ENCODE measurements at places on chromosomes 11 and 22. TPM values are rescaled to one million over a fixed set of nuclear protein-coding genes. Genes with fewer than 3 reads are reported as not detected.

- DNase-seq = peak; percentile 60
Measured at GRCh38 chr22:20647586-20648305, 126.2 kb upstream of the SERPIND1 start.

DNA sequence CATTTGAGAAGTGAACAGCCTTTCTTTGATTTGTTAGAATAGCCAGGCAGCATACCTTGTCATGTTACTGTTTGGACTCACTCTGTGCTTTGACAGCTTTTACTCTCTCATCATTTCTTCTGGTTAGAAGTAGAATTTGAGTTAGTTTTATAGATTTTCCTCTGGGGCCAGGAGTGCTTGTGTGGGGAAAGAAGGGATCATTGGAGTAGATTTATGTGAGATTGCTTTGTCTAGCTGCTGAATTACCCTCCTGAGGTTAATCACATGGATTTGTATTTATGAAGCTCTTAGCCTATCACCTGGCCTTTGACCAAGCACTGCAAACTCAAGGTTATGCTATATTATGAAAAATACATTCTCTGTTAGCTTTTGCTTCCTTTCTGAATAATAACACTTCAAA, 54.3 kb downstream of the SWAP70 start:
- DNase-seq = no peak

The BDNF gene
- 4.2 TPM for total RNA-seq

DNA sequence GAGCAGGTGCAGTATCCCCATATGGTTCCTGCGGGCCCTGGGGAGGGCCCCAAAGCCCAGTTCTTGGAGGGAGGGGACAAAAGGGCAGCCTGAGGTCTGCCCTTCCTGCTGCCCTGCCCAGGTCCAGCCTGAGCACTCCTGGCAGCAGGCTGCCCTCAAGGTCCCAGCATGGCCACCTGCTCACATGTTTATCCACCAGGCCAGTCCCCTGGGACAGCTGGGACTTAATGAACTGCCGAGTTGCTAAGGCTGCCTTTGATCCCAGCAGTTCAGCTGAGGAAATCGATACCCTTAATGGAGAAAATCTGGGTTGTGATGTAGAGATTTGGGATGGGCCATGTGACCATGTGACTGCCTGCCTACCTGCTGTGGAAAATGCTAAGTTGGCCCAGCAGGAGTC, 146.2 kb downstream of the TRIM29 start:
- no peak for DNase-seq

DNA sequence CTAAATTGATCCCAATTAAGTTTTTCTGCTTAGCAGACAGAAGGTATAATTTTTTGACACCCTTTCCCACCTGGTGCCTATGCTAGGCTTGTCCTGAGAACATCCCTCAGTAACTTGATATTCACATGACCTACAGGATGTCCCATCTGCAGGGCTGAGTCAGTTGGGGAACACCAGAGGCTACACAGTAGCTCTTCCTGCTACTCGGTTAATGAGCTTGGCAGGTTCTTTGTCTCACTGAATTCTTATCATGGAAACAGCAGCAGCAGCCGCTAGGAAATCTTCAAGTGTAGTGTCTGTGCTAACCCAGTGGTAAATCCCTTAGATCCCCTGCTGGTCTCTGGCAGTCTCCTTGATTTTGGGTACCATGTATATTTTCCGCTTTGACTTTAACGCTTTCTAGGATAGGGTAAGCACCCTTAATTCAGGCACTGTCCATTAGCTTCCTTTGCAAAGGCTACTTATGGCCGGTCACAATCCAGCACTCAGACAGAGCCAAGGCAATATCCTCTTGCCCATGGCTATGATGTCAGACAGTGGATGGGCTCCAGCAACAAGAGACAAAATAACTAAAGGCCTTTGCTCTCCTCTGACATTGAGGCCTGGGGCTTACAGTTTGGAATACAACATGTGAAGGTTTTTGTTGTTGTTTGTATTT, 8.5 kb downstream of the MRPL16 start:
- DNase-seq = no peak

The FAR1 gene
- 50.8 TPM for total RNA-seq
